ENCODE measurements at places on chromosomes 2 and 18.

GRCh38 chr2:206423147-206423546, 20.2 kb upstream of the ADAM23 start:
- no peak for DNase-seq

DNA sequence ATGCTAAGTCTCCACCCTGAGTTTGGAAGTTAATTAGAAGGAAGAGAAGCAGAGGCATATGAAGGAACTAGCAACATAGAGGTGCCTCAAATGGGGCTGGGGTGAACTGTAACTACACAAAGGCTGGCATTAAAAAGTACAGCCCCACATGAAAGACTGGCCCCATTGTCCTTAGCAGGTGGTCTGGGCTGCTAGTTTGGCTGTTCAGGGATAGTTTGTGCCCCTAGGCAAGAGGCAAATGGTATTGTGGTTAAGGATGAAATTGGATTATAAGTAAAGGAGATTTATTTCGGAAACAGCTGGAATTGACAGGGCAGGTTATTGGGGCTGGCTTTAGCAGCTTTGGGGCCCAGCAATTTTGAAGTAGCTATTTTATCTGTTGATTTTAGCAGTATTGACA, 365.7 kb upstream of the TNP1 start:
- no peak for DNase-seq

DNA sequence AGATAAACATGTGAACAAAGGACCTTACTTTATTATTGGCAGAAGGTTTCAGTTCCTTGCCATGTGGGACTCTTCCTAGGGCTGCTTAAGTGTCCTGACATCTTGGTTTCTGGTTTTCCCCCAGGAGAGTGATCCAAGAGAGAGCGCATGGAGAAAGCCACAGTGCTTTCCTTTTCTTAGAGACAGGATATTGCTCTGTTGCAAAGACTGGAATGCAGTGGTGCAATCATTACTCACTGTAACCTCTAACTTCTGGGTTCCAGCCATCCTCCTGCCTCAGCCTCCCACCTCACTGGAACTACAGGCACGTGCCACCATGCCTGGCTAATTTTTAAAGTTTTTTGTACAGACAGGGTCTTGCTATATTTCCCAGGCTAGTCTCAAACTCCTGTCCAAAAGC, 38.1 kb upstream of the TCF7L1 start:
- DNase-seq, result no peak

- no peak for DNase-seq
Measured at GRCh38 chr18:48003426-48004349, 73.2 kb upstream of the SMAD2 start.

- DNase-seq, result no peak
Measured at GRCh38 chr2:177352441-177353186, 40.0 kb upstream of the AGPS start.

DNA sequence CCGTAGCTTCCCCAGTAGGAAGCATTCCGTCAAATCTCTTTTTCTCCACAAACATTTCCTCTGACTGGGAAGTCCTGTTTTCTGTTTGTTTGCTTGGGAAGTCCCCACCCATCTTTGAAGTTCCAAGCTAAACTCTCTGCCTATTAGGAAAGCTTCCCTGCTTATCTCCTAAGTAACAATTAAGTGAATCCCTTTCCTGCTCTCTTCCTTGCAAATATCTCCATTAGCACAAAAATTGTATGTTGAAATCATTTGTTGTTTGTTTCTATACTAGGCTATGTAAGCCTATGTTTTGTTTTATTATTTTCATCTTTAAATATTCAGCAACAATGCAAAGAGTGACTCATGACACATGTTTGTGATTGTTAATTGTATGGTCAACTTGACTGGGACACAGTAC, 812.6 kb upstream of the LRATD1 start:
- no peak for DNase-seq

DNA sequence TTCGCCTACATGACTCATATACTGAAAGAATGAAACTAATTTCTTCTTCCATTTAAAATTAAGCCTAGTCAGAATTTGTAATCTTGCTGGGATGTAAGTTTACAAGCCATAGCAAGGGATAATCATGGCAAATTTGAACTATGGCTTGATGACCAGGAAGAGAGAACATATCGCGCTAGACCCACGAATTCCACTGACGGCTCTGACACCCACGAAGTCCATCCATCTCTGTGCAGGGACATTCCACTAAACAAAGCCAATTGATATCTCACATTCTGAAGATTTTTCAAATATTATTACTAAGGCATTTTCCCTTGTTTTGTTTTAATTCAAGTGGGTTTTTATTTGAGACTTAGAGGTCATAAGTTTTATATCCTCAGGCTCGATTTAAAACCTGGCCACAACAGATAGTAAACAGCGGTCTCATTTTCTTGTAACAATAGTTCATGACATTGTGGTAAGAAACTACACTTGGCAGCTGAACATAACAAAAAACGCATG, 113.0 kb downstream of the QPCT start:
- no peak for DNase-seq

GRCh38 chr2:218097975-218098374, 27.9 kb upstream of the CXCR2 start:
- no peak for DNase-seq

GRCh38 chr2:74551530-74551929, 2.2 kb downstream of the LOXL3 start:
- DNase-seq, result no peak

GRCh38 chr2:147641651-147642050, 203.2 kb upstream of the ACVR2A start:
- no peak for DNase-seq

- DNase-seq, result no peak
Measured at GRCh38 chr18:51610481-51610880, 413.0 kb upstream of the MEX3C start.

DNA sequence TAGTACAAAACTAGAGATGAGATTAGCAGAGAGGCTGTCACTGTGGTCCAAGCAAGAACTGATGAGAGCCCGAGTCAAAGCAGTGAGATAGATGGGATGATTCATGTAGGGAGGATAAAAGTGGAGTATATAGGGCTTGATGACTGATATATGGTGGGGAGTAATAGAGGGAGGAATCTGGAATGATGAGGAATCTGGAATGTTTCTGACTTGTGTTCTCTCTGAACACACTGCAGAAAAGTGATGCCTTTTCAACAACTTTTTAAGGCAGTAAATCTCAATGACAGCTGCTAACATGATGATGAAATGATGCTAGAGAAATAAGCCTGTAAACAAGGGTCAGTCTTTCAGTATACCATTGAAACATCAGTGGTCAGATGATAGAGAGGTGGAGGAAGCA, 143.5 kb upstream of the SP5 start:
- no peak for DNase-seq

- DNase-seq, result no peak
Measured at GRCh38 chr18:79733135-79733701, 53.6 kb downstream of the CTDP1 start.

- no peak for DNase-seq
Measured at GRCh38 chr18:59561612-59562011, 135.6 kb downstream of the CCBE1 start.

GRCh38 chr18:9653390-9653789, 39.0 kb upstream of the PPP4R1 start:
- DNase-seq, result no peak

- no peak for DNase-seq
Measured at GRCh38 chr2:217074576-217075255, 214.9 kb upstream of the TNP1 start.

DNA sequence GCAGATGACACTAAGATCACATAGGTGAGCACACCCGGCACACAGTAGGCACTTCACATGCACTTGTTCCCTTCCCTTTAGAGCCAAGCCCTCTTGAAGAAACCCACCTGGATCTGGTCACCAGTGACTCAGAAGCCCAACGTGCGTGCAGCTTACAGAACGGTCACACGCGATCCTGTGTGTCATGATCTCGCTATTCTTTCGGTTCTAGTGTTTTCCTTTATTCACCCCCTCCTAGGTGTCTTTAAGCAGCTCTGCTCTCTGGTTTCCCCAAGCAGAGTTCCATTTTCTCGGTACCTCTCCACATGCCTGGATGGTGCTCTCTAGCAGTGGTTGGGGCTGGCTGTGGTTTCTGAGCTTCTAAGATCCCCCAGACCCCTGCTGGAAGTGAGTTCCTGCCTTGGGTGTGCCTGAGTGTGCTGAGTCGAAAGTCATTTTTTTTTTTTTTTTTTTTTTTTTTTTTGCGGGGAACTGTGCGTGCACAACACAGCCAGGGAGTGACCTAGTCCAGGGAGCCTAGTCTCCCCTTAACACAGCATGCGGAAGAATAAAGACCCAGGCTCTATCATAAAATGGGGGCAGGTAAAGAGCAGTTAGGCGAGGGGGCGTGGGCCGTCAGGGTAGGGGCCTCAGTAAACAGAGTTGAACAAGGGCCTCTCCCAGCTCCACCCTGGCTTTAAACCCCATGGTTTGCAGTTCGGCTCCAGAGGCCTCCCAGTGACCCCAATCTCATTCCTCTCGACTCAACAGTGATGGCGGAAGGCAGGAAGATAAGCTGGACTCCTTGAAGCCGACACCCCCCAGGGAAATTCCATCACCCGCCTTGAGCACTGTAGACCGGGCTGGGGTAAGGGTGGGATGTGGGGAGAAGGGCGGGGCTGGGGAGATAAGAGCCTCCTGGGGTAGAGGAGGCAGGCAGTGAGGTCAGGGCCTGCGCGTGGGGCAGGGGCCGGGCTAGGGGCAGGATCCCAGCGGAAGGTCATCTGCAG, 29.8 kb upstream of the DNMT3A start:
- no peak for DNase-seq

- no peak for DNase-seq
Measured at GRCh38 chr18:65990944-65991708, 240.3 kb downstream of the CDH7 start.

All from CD4-positive, alpha-beta memory T cell (primary cell).